ENCODE measurements at places on chromosomes 2 and 18. TPM values are rescaled to one million over a fixed set of nuclear protein-coding genes. Genes with fewer than 3 reads are reported as not detected.

Gene RAD51AP2
- total RNA-seq: not detected

Gene IL1R1
- 407 TPM for total RNA-seq

Gene ABCG8
- not detected for total RNA-seq

Gene TUBA4B
- total RNA-seq: not detected

Gene GCC2
- 32.9 TPM for total RNA-seq

Gene SERPINB12
- not detected for total RNA-seq

Gene ASPRV1
- 1.1 TPM for total RNA-seq

Gene LYG1
- total RNA-seq: 1.1 TPM

Gene RAMP1
- 21.8 TPM for total RNA-seq

Gene PIGN
- total RNA-seq: 23.2 TPM

Gene EVX2
- not detected for total RNA-seq

Gene NR4A2
- 67.7 TPM for total RNA-seq

Gene SOS1
- total RNA-seq: 58.2 TPM

Gene HJURP
- total RNA-seq: 0.55 TPM

Gene CIDEA
- total RNA-seq: 138 TPM

Gene TRABD2A
- 6.3 TPM for total RNA-seq

Gene SALL3
- total RNA-seq: not detected

Gene CD8A
- total RNA-seq: 2.8 TPM

Gene DYNAP
- not detected for total RNA-seq

Gene CDH20
- 0.74 TPM for total RNA-seq

Gene KANSL3
- total RNA-seq: 37.6 TPM

Gene ASNSD1
- 36.5 TPM for total RNA-seq

Gene IL1RL1
- total RNA-seq: 32.4 TPM

Gene VWA3B
- total RNA-seq: not detected

Gene ATP6V1B1
- 2.4 TPM for total RNA-seq

Gene IL36RN
- not detected for total RNA-seq

Gene IL36G
- not detected for total RNA-seq

Gene CTLA4
- 0.64 TPM for total RNA-seq

Gene CCDC148
- total RNA-seq: 0.35 TPM

Gene APCDD1
- total RNA-seq: 232 TPM

Gene RIT2
- not detected for total RNA-seq

Gene CRYGD
- total RNA-seq: not detected

Gene TNFAIP6
- total RNA-seq: 25.4 TPM

Gene IL1F10
- not detected for total RNA-seq

Gene CLIP4
- 48.2 TPM for total RNA-seq

Gene RPIA
- 20.3 TPM for total RNA-seq

Gene IL36A
- not detected for total RNA-seq

Gene MEMO1
- 38.8 TPM for total RNA-seq

Gene IL1A
- total RNA-seq: not detected

Gene KIF1A
- not detected for total RNA-seq

Gene MARCHF4
- total RNA-seq: not detected

Gene CCDC141
- 6.4 TPM for total RNA-seq

Gene TCF7L1
- 27.8 TPM for total RNA-seq

Gene CABYR
- 3.1 TPM for total RNA-seq
